NCI-H2107 (cell line): ENCODE measurements at places on chromosomes 3 and 15.

DNA sequence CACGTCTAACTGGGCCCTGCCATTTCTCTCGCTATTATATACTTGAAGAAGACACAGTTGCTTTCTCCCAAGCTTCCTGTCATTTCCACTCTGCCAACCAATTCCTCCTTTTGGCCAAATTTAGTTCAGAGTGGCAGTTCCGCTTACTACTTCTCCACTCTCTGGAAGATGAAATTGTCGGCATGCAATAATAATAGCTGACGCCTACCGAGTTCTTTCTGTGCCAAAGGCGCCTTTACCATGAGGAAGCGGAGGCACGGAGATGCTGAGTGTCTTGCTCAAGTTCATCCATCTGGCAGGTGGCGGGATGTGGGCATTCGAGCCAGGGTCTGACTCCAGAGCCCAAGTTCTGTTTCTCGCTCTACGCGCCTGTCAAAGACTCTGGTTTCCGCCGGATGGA is 14.6 kb upstream of the NRROS start:
- no peak for DNase-seq

- DNase-seq, result no peak
These were observed 173.8 kb downstream of the ADAMTS17 start for GRCh38 chr15:100167884-100168375.

GRCh38 chr3:120029749-120030148 is 64.5 kb downstream of the GSK3B start:
- DNase-seq, result no peak

- no peak for DNase-seq
These were observed 50.9 kb upstream of the PRICKLE2 start for GRCh38 chr3:64276131-64276530.

GRCh38 chr3:47482366-47482765 is 6.6 kb upstream of the SCAP start:
- DNase-seq, result peak; percentile 23

GRCh38 chr3:9600597-9600996 is 47.0 kb upstream of the LHFPL4 start:
- no peak for DNase-seq

- no peak for DNase-seq
These were observed 5.1 kb upstream of the DNAAF4 start for GRCh38 chr15:55513152-55513551.

- no peak for DNase-seq
These were observed 70.6 kb upstream of the SNRK start for GRCh38 chr3:43215663-43216275.

GRCh38 chr3:119560160-119560559 is 746 bp upstream of the CD80 start:
- no peak for DNase-seq

DNA sequence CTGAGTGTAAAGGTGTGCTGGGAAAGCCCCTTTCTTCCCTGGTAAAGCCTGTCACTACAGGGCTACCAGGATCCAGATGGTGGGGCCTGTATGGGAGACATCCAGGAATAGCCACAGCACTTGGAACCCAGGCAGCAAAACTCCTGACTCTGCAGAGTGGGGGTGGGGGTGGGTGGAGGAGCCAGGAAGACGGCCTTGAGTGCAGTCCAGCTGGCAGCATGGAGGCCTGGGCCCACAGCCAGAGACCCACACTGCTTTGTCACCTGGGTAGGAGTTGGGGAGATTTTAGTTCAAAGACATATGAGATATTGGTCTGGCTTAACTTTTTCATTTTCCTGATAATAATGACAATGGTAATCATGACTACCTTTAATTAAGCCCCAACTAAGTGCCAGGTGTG is 116.7 kb upstream of the MRPS22 start:
- DNase-seq, result no peak

- DNase-seq, result peak; percentile 12
These were observed 476 bp downstream of the IP6K2 start for GRCh38 chr3:48716508-48716981.

DNA sequence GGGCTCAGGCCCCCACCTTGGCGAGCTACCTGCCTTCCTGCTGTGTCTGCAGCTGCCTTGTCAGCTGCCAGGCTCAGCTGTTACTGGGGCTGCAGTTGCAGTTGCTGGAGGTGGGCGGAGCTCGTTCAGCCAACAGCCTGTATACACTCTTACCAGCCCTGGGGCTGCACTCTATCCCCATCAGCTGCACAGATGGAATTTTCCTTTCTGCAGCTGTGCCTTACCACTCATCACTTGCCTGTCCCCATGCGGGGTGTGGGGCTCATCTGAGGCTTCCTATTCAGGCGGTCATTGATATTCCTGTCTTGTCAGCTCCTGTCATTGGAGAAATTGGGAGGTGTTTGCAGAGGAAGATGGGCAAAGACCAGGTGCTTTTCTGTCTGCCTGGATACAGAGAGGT is 9.1 kb upstream of the SYN2 start:
- peak; percentile 36 for DNase-seq

DNA sequence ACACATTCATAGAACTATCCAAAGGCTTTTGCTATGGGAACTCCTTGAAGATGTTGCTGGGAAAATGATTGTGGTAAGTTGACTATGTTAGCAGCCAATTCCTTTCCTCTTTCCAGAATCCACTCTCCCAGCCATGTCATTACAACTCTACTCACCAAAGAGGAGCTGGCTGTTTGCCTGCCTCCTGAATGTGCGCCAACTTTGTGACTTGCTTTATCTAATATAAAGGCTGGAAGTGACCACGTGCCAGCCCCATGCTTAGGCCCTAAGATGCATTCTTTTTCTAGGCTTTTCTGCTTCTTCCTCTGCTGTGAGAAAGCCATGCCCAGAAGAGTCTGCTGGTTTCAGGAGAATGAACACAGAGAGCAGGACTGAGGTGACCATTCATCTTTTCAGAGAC is 182.2 kb downstream of the GABRB3 start:
- no peak for DNase-seq

DNA sequence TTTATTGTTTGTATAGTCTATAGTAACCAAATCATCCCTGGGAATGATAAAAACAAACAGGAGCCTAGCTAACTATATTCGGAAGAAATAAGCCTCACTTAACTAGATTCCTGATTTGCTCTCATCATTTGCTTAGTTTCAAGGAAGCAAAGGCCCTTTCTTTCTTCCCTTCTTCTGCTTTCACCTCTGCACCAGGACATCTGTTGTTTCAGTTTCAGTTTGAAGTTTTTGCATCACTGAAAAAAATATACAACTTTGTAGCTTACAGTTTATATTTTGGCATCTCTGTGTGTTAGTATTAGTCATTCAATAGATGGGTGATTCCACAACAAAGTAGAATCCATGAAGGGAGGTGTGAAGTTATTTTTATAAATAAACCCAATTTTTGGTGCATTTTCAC is 113.6 kb upstream of the SNTN start:
- no peak for DNase-seq

GRCh38 chr3:69761896-69762767 is 22.9 kb downstream of the MITF start:
- DNase-seq, result no peak

GRCh38 chr15:25930931-25931330 is 67.8 kb upstream of the ATP10A start:
- no peak for DNase-seq

DNA sequence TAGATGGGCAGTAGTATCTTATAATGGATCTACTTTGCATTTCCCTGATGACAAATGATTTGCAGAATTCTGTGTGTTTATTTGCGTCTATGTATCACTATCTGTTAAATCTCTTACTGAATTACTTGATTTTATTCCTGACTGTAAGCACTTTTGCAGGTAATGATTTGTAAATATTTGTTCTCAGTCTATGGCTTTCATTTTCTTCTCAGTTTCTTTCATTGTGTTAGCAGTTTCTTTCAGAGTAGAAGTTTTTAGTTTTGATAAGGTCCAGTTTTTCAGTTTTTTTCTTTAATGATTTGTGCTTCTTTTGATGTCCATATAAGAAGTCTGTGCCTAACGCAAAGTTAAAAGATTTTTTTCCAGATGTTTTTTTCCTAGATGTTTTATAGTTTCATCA is 12.9 kb downstream of the SLC25A36 start:
- DNase-seq, result no peak

GRCh38 chr15:69172847-69173246 is 12.4 kb downstream of the GLCE start:
- no peak for DNase-seq

DNA sequence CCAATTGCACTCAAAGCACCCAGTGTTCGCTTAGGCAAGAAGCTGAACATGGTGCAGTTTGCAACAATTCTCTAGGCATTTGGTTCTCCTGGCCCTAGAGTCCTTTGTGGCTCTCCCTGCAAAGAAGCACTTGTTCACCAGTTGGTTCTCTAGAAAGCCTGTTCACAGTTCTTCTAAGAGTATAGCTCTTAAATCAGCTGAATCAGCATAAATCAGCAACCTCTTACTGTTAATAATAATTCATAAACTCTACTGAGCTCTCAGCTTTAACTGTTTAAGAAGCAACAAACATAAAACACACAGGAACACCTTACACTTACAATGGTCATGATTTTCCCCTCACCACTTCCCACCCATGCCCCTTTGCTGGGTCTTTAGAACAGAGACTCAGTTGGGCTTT is 56.8 kb upstream of the PPP2R3A start:
- no peak for DNase-seq

DNA sequence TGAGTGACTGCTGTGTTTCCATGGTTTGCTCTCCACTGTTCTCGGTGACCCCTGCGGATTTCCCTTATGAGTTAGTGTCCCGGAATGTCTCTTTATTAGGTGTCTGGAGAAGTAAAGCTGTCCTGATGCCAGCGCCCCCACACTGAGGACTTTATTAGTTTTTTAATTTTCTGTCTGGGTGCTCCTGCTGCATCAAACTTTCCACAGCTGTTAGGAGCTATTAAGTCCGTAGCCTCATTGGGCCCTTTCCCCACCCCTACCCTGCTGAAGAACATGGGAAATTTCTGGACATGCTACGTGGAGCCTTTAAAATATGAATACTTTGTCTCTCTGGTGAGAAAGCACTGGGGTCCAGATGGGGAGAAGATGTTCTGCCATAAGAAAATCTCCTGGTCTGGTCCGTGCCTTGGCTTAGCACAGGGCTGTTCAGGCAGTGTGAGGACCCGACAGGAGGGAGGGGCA is 161.7 kb upstream of the HES1 start:
- no peak for DNase-seq

DNA sequence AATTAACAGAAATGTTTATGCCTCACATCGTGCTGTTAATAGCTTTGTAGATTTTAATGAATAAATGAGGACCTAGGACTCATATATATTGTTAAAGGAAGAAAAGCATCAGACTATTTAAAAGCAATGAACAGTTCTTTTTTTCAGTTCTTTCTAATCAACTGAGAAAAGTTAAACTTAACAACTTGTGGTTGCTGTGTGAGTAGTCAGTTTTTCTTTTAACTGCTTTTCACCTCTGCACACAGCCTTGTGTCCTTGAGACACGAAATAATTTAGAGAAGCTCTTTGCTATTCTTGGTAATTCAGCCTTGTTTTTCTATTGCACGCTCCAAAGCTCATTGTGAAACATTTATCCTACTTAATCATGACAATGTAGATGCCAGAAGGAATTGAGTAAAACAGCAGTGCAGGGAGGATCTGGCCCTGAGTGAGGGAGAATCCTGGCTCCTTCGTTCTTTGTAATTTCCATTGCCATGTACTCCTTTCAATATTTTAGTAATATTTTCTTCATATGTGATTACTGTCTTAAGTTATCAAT is 499.0 kb downstream of the PYDC2 start:
- DNase-seq, result no peak

DNA sequence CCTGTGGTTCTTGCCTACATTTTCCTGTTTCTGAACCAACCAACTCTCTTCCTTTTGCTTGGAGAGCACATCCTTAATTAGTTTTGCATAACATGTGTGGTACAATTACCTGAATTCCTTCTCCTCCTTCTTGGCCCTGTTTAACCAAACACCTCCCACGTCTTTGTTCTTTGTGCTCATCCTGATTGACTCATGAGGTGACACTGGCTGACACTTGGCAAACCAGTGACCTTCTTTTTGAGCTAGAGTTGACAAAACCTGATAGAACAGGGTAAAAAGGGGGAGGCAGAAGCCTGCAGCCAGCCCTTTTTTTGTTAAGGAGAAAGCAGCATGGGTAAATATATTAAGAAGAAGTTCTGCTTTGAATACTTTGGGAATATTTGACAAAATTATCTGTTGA is 99.2 kb upstream of the SAMMSON start:
- DNase-seq, result no peak

GRCh38 chr15:92899601-92899947 is 550 bp upstream of the CHD2 start:
- no peak for DNase-seq

DNA sequence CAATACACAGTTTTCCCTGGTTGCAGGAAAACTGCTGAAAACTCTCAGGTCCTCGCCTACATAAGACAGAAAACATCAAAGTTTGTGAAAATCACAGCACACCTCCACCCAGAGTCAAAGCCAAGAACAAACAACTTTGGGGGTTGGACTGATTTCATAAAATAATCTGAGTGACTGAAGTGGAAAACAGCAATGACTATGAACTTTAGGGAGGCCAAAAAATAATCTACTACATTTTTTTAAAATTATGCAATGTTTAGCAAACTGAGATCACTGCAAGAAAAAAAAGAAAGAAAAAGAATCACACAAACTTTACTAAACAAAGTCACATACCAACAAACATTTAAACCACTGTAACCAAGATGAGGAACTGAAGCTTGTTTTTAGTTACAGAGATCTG is 15.9 kb upstream of the FOXP1 start:
- no peak for DNase-seq

DNA sequence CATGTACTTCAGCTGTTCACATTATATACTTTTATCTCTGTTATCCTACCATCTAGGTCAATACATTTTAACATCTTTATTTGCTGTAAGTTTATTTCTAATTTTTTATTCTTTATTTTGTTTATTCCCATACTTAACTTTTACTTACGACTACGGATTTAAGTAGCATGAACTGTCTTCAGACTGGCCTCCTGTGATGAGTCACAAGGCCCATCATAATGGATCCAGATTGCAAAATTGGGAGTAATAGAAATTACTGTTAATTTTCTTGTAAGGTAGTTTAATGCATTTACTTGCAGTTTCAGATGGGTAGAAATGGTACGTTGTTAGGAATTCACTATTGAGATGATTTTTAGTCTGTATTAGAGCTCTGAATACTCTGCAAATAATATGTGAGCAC is 45.9 kb downstream of the PPARG start:
- no peak for DNase-seq

DNA sequence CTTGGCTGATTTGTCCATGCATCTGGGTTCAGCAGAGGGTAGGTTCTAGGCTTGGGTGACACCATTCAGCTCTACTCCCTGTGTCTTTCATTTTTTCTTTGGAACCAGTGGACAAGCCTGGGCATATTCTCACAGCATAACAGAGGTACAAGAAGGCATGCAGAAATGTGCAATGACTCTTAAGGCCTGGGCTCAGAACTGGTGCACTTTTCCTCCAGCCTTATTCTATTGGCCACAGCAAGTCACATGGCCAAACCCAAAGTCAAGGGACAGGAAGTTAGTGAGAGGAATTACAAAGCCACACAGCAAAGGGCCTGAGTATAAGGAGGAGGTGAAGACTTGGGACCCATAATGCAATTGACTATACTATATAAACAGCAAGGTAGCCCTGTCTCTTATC is 200.9 kb upstream of the CTDSPL start:
- no peak for DNase-seq
